Right atrium auricular region (tissue), 2 donors: ENCODE measurements at places on chromosomes 13 and 19. TPM values are rescaled to one million over a fixed set of nuclear protein-coding genes. Genes with fewer than 3 reads are reported as not detected.

- no peak for DNase-seq
Measured at GRCh38 chr19:14271840-14272239, 65.9 kb upstream of the ADGRL1 start.

DNA sequence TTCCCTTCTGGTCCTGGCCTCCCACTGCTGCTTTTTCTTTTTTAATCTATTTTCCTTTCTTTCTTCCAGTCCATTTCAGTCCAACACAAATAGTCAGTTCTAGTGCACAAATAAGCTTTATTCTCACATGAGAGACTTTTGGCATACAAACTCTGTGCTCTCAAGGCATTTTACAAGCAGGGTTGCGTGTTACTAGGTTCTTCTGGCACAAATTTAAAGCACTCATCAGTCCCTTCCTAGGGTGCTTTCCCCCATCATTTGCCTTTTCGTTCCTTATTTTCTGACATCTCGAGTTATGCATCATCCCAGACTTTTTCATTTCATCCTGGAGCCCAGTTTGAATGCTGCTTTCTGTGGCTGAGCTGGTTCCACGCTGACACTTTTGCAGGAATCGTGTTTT, 29.8 kb upstream of the IL17D start:
- no peak for DNase-seq

GRCh38 chr13:77374786-77375185, 47.9 kb upstream of the MYCBP2 start:
- no peak for DNase-seq

NTF4 gene
- total RNA-seq: not detected

NDUFB7 gene
- 593 TPM for total RNA-seq
